ENCODE measurements at places on chromosomes 1 and 21.

DNA sequence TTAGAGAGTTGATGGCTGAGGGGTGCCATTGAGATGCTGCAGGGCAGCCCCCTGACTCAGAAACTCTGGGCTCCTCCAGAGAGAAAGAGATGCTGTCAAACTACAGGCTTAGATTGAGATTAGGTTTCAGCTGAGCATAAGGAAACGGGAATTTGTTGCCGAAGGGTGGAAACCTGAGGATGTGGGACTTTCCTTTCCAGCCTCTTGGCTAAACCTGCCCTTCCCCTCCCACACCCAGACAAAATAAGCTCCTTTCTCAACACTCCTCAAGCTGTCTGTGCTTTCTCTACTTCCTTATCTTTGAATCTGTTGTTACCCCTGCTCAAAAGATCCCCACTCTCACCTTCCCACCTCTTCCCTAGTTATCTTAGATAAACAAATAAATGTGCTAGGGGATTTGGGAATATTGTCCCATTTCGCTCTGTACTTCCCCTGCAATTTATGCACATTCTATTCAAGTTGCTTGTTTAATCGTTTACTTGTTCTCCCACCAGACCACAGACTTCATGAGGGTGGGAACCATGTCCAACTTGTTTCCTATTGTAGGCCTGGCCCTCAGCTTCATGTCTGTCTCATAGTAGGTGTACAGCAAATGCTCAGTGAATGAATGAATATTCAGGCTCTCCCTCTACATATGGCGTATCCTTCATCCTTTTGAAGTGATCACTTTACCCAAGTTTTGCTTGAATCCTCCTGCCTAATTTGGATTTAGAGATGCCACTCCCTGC is 30.6 kb upstream of the MARK1 start:
- DNase-seq: no peak

DNA sequence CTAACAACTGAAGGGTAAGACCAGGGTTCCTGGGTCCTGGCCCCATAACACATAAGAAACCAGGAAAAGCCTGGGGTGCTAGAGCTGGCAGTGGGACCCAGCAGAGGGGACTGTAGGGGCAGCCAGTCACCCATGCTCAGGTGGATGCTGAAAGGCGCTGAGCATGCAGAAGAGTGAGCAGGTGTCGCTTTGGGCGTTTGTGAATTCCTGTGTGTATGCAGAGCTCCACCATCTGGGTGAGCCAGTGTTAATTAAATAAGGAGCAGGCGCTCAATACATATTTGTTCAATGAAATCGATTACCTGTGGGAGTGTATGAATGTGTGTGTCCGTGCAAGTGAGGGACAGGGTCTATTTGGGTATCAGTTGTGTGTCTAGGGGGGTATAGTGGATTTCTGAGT is 499 bp downstream of the C1QA start:
- DNase-seq: no peak

DNA sequence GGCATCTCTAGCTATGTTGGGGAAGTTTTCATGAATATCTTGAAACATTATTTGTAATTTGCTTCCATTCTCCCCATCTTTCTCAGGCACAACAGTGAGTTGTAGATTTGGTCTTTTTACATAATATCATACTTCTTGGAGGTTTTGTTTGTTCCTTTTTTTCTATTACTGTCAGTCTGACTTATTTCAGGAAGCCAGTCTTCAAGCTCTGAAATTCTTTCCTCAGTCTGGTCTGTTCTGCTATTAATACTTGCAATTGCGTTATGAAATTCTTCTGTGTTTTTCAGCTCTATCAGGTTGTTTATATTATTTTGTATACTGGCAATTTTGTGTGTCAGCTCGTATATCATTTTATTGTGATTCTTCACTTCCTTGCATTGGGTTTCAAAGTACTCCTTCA is 424.6 kb upstream of the PTBP2 start:
- DNase-seq: no peak

- no peak for DNase-seq
Measured at GRCh38 chr1:46152016-46152415, 19.6 kb upstream of the PIK3R3 start.

- no peak for DNase-seq
Measured at GRCh38 chr1:232225336-232226131, 404.4 kb downstream of the SIPA1L2 start.

GRCh38 chr1:67830226-67830625 is 3.0 kb downstream of the GNG12 start:
- no peak for DNase-seq

GRCh38 chr1:53430779-53431178 is 28.4 kb upstream of the DMRTB1 start:
- DNase-seq: no peak

- no peak for DNase-seq
Measured at GRCh38 chr1:74513411-74514300, 1.2 kb upstream of the LRRC53 start.

GRCh38 chr21:14057313-14057712 is 153.4 kb downstream of the LIPI start:
- DNase-seq: no peak

DNA sequence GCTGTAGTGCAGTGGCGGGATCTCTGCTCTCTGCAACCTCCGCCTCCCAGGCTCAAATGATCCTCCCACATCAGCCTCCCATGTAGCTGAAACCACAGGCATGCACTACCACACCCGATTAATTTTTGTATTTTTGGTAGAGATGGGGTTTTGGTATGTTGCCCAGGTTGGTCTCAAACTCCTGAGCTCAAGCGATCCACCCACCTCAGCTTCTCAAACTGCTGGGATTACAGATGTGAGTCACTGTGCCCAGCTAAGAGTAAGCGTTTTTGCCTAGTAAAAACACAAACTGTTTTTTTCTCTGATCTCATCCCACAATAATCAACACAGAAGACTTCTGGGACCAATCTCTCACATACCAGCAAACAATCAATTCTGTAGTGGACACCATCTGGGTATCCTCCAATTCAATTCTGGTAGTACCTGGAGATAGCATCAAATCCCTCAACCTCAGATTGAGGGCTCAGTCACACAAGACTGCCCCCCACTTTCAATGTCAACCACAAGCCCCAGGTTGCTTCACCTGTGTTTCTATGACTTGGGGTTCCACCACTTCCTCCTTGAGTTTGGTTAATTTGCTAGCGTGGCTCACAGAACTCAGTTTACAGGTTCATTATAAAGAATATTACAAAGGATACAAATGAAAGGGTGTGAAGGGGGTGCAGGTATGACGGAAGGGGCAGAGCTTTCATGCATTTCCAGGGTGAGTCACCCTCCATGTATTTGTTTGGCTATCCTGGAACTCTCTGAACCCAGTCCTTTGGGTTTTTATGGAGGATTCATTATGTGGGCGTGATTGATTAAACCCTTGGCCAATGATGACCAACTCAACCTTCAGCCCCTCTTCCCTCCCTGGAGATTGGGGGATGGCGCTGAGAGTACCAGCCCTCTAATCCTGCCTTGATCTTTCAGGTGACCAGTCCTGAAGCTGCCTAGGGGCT is 40.0 kb upstream of the RHOU start:
- DNase-seq: no peak

GRCh38 chr1:220808345-220809186 is 21.9 kb downstream of the MTARC1 start:
- no peak for DNase-seq

- DNase-seq: peak; percentile 28
Measured at GRCh38 chr1:30751830-30752650, 5.5 kb downstream of the LAPTM5 start.

DNA sequence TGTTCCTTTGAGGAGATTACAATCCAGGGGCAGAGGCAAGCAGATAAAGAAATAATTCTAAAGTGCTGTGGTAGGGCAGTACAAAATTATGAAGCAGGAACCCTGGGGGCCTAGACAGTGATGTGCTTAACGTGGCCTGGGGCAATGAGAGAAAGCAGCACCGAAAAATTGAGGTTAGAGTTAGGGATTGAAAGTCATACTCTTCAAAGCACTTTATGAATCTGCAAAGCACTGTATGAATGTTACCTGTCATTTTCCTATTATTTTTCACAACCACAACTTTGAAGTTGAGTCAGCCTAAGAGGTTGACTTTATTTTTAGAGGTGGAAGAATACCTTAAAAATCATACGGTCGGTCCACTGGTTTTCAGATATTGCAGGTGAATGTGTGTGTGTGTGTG is 183.4 kb upstream of the NFIA start:
- DNase-seq: no peak

- no peak for DNase-seq
Measured at GRCh38 chr1:3471356-3472087, 17.1 kb downstream of the ARHGEF16 start.

DNA sequence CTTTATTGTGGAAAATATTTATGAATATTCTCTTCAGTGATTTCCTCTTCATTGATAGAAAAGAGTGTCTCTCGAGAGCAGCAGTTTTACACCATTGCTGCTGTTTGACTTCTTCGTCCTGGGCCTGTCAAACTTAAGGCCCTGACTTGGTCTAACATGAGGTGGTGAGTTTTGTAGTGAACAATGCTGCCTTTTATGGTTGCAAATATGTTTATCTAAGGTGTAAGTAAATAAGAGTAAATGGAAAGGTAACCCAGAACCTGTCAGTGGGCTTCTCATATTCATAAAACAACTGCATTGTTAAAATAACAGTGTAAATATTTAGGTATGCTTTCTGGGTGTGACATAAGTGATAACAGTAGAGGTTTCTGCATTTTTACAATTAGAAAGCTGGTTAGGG is 62.8 kb upstream of the SCCPDH start:
- no peak for DNase-seq

DNA sequence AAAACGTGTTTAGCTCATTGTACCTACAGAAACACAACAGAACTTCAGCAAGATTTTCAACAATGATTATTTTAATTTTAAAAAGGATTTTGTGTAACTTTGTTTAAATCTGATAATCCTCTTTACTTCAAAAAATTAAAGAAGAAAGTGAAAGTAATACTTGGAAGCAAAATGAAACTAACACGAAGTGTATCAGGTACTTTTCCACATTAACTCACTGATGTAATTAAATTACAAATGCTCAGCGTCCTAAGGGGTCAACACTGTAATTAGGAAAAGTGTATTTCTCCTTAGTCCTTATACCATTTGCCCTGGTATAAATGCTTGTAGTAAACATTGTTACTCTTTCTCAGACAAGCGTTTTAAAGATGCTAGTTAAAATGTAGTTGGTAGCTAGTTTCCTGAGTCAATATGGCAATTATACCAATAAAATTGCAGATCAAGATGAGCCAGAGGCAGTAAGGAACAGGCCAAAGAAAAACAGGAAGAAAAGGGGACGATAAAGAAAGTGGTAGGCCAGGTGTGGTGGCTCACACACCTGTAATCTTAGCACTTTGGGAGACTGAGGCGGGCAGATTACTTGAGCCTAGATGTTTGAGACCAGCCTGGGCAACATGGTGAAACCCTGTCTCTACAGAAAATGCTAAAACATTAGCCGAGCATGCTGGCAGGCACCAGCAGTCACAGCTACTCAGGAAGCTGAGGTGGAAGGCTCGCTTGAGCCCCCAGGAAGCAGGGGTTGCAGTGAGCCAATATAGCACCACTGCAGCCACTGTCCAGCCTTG is 553.0 kb downstream of the SMYD3 start:
- DNase-seq: no peak

DNA sequence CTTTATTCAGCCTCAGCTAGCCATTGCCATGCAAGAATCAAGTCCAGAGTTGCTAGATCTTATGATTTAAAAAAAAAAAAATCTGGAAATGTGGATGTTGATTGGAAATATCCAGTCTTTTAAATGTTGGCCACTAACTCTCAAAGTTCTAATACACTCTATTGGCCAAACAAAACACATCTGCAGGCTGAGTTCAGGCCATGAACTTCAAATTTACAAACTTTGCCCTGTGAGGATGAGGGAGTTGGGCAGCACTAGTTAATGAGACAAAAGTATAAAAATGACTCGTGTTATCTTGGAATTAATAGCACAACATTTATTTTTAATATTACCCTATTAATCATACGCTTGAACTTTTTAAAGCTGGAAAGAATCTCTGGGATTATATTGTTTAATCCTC is 432.3 kb downstream of the PLPP3 start:
- DNase-seq: no peak

GRCh38 chr1:197319631-197320030 is 51.6 kb downstream of the CRB1 start:
- no peak for DNase-seq

GRCh38 chr21:45818904-45819285 is 162.7 kb upstream of the COL6A1 start:
- peak; percentile 88 for DNase-seq

GRCh38 chr1:39901464-39901713 is 328 bp downstream of the MYCL start:
- DNase-seq: peak; percentile 15

DNA sequence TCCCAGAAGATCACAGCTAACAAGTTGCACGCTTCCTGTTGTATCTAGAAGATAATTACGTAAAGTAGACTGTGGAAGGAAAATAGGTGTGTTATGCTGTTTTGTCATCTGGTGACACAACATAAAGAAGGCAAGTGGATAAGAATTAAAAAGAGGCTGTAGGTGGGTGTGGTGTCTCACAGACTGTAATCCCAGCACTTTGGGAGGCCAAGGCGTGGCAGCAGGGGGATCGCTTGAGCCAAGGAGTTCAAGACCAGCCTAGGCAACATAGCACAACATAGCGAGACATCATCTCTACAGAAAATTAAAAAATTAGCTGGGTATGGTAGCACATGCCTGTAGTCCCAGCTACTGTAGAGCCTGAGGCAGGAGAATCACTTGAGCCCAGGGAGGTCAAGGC is 17.9 kb upstream of the ZNF281 start:
- no peak for DNase-seq

- peak; percentile 9 for DNase-seq
Measured at GRCh38 chr1:228285661-228286504, 78.0 kb downstream of the OBSCN start.

GRCh38 chr1:85580872-85581801 is 576 bp downstream of the CCN1 start:
- DNase-seq: peak; percentile 47

- no peak for DNase-seq
Measured at GRCh38 chr1:3247521-3248121, 178.6 kb downstream of the PRDM16 start.
